ENCODE measurements at places on chromosomes 2 and 18. TPM values are rescaled to one million over a fixed set of nuclear protein-coding genes. Genes with fewer than 3 reads are reported as not detected.

DNA sequence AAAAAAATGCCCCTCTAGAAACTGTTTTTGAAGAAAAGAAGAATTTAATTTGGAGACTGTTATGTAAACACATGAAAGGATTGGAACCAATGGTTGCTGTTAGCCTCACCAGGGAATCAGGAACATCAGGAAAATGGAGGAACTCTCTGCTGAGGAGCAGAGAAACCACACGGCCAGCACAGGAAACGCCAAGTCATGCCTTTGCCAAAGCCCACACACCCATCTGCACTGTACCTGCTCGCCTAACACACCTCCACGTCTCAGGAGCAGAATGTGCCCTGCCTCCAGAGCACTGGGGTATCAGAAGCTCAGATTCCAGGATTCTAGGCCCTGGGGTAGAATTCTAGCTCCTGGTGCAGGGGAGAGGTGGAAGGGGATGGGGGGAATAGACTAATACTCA lies 9.8 kb upstream of the SCYGR1 start:
- DNase-seq = no peak

The GALNT3 gene
- total RNA-seq = 3.7 TPM

GRCh38 chr2:15940661-15941480 lies 521 bp downstream of the MYCN start:
- DNase-seq = no peak

DNA sequence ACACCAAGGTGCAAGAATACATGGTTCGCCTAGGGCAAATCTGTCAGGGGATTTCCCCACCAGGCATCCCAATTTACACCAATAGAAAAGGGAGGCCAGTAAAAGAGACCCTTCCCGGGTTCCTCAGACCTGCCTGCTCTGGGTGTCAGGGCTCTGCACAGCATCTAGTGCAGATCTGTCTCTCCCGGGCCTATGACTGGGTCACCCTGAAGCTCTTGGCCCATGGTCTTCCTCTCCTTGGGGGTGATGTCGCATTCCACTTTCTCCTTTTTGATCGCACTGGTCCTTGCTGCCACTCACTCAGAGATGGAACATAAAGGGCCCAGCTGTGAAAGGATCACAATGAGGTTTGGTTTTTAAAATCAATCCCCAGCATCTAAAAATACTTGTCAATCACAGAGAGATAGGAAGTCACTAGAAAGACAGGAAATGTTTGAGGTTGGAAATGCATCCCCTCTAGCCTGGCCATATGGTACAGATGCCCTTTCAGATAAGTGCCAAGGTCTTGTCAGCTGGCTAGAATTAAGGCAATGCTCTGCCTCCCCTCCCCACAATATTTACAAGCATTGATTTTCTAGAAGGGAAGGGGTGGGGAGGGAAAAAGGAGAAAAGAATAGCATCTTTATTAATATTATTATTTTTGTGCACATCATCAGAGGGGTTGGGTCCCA lies 34.9 kb upstream of the AFTPH start:
- no peak for DNase-seq

GRCh38 chr2:173028671-173029070 lies 47.0 kb upstream of the MAP3K20 start:
- no peak for DNase-seq

The HNMT gene
- not detected for total RNA-seq

GRCh38 chr18:69795791-69796190 lies 151.9 kb downstream of the CD226 start:
- DNase-seq = no peak

Measured in naive thymus-derived CD4-positive, alpha-beta T cell (primary cell).